ENCODE measurements at places on chromosomes 12 and 14.

GRCh38 chr14:105325303-105325702 lies 10.8 kb downstream of the PACS2 start:
- no peak for DNase-seq

DNA sequence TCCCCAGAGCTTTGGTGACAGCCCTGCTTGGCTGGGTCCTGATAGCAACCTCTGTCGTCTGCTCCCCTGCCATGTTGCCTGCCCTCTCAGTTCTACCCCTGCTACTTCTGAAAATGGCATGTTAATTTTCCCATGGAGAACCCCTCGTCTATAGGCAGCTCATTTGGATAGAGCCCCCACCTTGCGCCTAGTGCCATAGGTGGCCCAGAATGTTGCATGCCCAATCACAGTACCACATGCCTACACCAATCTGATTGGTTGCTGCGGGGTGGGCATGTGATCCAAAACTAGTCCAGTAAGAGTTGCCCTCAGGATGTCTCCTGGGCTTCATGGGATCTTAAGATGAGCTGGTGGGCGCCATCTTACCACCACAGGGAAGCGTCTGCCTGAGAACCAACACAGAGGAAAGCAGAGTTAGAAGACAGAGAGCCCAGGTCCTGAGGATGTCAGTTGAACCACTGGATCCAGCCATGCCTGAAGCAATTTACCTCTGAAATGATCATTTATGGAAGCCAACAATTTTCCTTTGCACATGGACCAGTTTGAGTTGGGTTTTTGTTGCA lies 85.7 kb downstream of the PAPOLA start:
- DNase-seq, result no peak

DNA sequence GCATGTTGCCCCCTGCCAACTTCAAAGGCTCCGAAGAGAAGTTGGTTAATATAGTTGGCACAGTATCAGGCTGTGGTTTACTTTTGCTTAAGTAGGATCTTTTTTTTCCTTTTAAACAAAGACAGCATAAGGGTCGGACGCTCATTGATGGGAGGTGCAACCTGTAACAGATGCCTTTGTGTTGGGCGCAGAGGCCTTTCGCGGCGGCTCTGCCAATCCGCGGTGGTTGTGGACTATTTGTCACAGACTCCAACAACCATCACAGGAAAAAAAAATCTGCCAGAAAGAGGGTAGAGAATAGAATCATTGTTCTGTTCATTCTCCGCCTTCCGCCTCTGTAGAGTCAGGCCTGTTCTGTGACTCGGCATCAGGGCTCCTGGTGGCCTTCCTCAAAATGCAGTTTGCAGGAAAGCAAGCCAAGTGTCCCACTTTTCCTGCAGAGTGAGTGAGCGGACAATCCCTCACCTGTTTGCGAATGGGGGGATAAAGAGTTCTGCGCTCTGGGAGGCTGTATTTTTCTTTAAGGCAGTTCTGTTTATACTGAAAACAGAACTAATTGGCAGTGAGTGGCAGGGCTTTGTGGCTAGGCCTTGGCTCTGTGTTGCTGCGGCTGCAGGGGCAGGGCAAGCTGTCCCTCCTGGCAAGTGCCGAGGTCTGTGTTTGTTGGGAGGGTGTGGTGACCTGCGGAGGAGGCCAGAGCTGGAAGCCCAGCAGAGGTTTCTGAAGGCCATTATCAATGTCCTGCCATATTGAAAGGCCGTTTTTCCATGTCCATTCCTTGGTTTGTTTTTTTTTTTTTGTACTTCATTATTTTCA lies 83.0 kb upstream of the PIWIL1 start:
- no peak for DNase-seq

GRCh38 chr14:22848351-22849164 lies 12.2 kb downstream of the MMP14 start:
- no peak for DNase-seq

GRCh38 chr12:27965966-27966365 lies 6.6 kb downstream of the PTHLH start:
- DNase-seq, result no peak

GRCh38 chr12:90029317-90029716 lies 320.7 kb upstream of the ATP2B1 start:
- DNase-seq, result no peak

DNA sequence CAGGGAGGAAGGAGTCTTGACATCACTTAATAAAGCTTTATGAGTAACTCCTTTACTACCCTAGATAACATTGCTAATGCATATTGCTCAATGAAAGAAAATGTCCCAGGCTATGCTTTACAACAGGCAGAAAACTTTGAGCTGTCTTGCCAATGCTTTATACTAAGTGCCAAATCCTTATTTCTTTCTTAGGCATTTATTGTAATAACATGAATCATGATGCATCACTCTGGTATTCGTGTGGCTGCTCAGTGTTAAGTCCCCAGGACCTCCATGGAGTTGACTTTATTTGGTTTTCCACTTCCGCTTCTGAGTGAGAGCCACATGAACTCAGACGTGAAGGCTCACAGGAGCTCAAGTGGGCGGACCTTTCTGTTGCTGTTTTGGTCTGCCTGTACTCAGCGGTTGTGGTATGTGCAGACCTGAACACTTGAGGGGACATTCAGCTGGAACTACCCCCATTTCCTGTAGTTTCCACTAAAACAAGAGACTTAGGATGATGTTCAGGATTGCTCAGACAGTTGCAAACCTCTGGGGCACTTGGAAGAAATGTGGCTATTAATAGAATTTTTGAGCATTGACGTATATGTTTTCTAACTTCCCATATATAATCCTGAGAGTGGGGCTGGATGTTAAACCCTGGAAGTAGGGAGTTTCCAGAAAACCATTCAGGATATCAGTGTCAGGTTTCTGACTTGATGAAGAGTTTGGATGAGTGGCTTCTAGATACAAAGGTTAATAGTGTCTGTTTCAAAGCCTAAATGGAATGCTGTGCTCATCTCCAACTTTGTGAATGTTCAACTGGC lies 258.6 kb downstream of the MSRB3 start:
- DNase-seq, result no peak

GRCh38 chr12:104057771-104058197 lies 6.5 kb upstream of the HCFC2 start:
- DNase-seq, result no peak

DNA sequence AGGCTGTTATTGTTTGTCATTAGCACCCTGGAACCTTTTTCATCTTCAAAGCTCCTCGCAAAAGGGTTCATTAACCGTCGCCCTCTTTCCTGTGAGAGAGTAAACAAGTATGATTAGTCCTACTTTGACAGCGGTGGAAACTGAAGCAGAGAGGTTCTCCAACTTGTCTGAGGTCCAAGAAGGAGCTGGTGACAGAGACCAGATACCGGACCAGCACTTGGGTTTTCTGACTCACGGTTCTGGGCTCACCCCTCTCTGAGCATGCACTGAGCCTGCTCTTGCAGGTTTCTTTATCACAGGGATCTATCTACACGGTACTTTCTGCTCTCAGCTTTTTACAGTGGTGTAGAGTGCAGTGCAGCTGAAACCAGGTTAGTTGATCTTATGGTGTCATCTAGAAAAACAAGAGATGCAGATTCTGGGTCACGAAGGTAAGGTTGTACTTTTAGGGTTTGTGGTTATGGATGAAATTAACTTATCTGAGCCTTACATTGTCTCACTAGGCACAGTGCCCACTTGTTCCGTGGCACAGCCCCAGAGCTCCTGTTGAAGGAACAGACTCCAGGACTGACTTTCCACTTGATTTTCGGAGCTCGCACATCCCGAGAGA lies 62.1 kb downstream of the PPP2R5C start:
- peak; percentile 49 for DNase-seq

DNA sequence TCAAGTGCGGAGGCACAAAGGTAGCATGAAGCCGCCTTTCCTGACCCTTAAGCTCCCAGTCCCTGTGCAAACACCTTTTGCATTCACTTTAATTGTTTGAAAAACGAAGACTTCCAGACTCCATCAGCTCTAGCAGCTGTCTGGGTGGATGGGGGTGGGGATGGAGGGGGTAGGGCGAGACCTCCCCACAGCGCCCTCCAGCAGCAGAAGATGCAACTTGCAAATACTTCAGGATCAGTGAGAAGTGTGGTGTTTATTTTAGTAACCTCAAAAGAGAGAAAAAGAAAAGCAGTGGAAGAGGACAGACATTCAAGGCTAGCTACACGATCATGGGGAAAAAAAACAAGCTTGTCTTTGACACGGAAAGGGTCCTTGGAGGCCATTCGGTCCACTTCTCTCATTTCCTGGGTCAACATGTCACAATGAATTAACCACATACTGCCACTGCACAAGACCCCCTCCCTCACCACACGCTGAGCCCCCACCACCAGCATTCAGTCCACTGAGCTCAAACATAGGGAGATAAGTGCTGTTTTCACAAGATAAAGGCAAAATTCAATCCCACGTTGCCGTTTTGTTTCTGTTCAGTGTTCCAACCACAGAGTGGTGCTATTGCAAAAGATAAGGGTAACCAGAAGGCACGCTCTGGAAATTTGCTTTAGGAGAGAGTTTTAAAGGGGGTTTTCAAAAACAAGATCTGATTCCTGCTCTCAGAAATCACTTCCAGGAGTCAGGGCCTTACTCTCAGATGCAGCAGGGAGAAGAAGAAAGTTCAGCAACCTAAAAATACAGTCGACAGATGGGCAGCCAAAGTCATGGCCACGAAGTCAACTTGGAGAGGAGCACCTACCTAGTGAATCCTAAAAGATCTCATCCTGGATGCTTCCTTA lies 3.3 kb upstream of the NTF3 start:
- no peak for DNase-seq

DNA sequence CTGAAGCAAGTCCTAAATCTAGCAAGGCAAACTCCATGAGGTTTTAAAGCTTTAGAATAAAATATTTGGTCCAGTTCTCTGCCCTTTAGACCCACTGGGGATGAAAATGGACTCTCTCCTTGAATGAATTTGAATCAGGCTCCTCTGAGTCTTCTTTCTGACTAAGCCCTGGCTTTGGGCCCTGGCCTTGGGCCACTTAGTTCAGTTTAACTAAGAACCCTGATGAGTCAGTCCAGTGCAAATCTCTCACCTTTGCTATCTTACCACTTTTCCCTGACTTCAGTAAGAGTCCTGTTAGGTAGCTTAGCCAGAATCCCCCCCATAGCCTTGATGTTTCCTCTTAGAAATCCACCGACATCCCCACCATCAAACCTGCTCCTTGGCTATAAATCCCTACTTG lies 427.5 kb downstream of the SNAPC1 start:
- no peak for DNase-seq

DNA sequence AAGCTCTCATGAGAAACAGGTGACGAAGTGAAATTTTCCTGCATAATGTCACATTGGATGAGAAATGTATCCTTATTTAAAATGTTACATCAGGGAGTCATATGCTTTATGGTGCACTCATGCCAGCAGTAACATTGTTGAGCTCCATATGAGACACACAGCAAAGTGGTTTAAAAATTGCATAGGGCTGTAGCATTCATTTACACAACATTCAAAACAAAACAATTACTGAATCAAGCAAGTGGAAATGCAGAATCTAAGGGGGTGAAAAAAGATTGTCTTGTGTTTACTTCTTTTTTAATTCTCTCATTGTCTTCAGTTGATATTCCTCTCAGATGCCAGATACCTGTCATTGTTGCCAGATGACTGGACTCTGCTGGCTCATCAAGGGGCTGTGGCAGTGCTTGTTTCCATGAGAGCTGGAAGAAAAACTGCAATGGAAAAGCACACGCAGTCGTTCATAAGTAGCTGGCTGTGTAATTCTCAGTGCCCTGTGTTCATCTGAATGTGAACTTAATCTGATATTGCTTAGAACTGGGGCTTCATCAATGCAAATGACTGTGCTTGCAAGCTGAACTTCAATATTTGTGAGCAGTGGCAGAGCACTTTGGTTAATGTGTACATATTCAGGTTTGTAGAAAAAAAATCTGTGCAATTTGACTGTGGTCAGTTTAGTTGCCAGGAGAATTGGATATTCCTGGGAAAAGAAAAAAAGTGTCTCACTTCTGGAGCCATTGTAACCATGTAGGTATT lies 305.6 kb downstream of the RAD51B start:
- DNase-seq, result no peak

DNA sequence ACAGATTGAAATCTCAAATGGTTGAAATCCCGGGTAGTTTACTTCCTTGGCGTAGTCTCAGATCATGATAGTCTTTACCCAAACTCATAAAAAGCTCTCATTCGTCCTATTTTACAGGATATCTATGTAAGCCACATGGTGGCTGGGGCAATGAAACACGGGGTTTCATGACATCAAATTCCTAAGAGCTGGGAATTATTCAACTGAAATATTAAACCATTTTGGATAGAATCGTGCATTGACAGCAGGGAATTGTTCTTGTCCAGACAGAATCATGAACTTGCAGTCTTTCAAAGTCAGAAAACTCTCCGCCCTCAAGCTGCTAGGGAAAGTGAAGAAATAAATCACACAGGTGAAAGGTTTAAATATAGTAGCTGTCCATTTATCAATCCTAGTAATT lies 33.2 kb upstream of the PRKAB1 start:
- no peak for DNase-seq

GRCh38 chr12:59548930-59549329 lies 46.9 kb upstream of the SLC16A7 start:
- no peak for DNase-seq

- DNase-seq, result no peak
Observed at GRCh38 chr14:42911642-42912041, 1305.0 kb downstream of the LRFN5 start.
